Activated T-helper 1 cell treated with Interleukin-2 at 50 U/mL for 16 hours (primary cell): ENCODE measurements at places on chromosomes 5 and 9.

- DNase-seq: no peak
Measured at GRCh38 chr9:72907421-72907820, 45.4 kb downstream of the ALDH1A1 start.

DNA sequence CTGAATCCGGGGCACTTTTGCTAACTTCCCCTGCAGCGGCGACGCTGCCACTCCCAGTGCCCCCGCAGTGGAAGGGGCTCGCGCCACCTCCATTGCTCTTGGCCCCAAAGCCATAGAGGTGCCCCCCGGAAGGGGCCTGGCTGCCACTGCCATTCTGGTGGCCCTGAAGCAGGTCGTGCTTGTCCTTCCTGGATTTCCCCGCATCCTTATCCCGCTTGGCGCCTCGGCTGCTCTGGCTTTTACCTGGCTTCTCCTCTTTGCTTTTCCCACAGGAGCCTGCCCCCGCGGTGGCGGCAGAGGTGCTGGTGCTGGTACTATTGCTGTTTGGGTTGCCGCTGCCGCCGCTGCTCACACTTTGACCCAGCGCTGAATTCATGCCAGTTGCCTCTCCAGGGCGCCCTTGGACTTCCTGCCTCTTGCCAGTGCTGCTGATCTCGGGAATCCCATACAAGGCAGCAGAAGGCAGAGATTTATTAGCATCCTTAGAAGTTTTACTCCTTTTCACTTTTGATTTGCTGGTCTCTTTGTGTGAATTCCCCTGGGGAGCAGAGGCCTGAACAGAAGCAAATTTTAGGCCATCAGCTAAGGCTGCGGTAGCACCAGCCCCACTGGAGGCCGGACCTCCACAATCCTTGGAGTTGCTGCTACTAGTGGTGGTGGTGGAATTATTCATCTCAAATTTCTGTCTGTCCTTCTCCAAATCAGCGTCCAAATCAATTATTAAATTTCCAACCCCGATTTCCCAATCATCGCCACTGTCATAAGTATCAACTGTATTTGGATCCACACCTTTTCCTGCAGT, 2.1 kb downstream of the ZNF608 start:
- no peak for DNase-seq

GRCh38 chr5:79712741-79713140, 23.1 kb downstream of the CMYA5 start:
- DNase-seq: no peak

DNA sequence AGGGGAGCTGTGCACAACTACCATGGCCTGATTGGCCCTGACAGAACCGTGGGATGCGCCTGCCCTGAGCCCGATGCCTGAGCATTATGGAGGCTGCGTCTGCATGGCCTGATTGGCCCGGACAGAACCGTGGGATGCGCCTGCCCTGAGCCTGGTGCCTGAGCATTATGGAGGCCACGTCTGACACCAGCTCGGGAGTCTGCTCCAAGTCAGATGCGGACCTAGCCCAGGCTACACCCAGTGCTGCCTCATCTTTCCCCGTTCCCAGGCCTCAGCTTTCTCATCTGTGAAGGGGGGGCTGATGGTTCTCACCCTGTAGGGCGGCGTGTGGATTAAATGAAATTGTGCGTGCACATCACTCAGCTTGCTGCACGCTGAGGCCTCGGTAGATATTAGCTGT, 7.3 kb downstream of the CEP72 start:
- DNase-seq: no peak

- DNase-seq: no peak
Measured at GRCh38 chr5:61866930-61867329, 439.1 kb upstream of the KIF2A start.

GRCh38 chr5:115309751-115310370, 13.4 kb upstream of the CCDC112 start:
- no peak for DNase-seq

- no peak for DNase-seq
Measured at GRCh38 chr9:22857316-22857715, 410.7 kb downstream of the DMRTA1 start.

- no peak for DNase-seq
Measured at GRCh38 chr9:97993000-97993399, 9.9 kb downstream of the ANP32B start.

- DNase-seq: no peak
Measured at GRCh38 chr9:42388146-42388690, 204.8 kb downstream of the SPATA31A6 start.

GRCh38 chr5:95686651-95687050, 3.9 kb upstream of the SPATA9 start:
- no peak for DNase-seq

DNA sequence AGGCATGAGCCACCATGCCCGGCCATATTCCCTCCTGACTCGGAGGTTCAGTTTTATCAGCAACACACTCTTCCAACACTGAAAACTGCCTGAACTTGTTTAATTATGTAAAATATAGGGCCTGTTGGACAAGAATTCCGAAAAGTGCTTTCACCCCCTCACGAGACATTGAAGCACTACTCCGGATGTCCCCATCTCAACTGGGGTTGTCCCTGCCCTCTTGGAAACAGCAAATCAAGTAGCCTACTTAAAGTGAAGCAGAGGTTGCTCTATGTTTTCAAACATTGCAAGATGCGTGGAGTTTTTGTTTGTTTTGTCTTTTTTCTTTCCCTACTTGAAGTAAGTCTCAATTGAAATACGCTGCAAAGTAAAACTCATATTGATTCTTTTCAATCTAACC, 7.6 kb downstream of the PTGER4 start:
- DNase-seq: no peak

DNA sequence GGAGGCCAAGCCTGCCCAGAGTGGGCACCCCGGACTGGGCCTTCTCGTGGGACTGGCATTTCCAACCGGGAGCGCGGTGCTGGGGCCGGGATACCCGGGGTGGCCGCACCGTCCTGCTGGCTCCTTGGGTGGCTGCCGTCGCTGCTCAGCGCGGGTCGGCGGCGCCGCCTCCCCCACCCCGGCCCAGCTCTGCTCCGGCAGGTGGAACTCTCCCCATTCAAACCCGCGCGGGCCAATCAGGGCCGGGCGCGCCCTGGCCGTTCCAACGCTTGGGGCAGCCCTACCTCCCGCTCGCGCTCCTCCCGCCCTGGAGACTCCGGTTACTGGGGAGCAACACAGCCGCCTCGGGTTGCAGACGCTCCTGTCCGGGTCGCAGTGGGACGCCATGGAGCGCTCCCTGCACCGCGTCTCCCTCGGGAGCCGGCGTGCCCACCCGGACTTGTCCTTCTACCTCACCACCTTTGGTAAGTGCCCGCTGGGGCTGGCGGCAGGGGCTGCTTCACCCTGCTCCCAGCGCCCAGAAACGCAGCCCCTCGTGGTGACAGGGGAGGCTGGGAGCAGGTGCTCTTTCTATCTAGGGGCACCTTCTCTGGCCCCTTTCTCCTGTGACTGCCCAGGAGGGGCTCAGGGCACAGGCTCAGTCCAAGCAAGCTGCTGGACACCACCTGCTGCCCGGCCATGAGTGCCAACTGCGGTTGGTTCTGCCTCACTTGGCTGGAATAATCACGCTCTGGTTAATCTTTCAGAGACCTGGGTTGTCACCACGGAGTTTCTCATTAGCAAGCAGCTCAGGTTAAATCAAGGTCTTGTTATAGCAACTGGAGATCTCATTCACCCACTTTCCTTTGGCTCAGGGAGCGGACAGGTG, at the start of gene RGS3:
Gene RGS3, plus strand, starts transcription at position 310 of the 868 bp plus-strand sequence. Its CDS starts 76 bp downstream, at position 386.
- no peak for DNase-seq

DNA sequence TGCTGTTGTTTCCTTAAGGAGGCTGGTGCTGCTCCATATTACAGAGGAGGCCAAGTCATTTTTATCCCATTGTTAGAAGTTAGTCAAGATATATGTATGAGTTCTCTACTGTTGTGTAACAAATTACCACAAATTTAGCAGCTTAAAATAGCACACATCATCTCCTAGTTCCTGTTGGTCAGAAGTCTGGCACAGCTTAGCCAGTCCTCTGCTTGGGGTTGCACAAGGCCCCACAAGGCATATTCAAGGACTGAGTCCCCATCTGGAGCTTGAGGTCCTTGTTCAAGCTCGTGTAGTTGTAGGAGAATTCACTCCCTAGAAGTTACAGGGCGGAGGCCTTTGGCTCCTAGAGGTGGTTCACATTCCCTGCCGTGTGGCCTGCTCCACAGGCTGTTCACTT, 14.7 kb downstream of the MTAP start:
- DNase-seq: no peak

- DNase-seq: no peak
Measured at GRCh38 chr5:78755822-78756429, 107.4 kb upstream of the LHFPL2 start.

- DNase-seq: no peak
Measured at GRCh38 chr5:127041571-127041970, 11.2 kb upstream of the MARCHF3 start.

DNA sequence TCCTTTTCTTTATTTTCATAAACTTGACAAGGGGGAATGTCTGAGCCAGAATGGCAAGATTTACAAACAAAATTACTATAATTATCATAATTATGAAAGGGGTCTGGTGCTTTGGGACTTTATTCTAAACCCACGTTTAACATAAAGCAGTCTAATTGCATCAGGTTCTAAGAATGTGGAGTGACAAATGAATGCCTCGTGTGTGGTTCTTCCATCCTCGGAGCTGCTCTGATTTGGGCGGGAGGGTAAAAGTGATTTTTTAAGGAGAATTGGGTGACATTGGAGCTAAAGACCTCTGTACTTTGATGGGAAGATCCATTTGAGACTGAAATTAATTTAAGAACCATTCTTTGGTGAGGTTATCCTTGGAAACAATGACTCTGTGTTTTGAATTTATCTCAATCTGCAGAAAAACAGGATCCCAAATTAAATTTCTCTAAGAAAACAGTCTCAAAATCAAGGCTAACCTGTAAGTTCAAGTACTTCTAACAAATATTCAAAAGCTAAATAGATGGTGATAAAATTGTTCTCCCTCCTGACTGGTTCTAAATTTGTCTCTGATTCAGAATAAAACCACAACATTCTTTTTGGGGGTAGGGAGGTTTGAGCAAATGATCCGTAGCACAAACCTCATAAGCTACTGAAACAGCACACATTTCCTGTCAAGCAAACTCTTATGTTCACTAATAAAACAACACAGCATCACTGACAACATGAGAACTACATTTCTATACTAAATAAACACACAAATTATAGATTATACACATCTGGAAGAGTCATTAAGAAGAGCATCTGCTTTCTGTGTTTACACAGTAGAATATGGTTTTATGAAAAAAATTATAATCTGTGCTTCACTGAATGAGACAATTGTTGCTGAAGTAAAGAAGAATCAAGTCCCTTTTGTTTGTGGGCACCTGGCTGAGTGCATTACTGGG, 85.5 kb downstream of the DCP2 start:
- DNase-seq: no peak

DNA sequence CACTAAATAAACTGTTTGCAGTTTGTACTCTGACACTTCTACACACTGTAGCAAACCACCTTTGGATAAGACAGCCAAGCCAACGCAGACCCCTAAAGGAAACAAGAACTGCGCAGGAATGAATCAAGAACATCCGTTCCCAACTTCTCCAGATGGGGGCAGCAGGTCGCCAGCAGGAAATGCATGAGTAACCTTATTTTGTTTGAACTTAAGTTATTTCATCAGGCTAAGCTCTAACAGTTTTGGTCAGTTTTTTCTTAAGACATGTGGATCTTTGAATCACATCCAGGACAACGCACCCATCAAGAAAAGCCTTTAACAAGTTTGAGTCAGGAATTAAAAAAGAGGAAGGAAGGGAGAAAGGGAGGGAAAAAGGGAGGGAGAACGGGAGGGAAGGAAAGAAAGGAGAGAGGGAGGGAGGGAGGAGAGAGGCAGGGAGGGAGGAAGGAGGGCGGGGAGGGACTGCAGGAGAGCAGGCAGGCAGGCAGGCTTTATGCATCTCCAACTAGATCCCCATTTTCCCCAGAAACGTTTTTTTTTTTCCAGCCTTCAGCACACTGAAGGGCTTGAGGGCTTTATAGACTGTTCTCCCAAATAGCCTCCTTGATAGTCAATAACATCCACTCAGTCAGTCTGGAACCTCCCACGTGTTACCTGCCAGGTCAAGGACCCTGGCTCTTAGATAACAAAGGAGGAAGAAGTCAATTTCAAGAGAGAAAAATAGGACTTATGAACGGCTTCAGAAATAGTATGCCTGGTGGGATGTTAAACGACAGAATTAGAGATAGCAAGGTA, 22.2 kb downstream of the BHMT start:
- peak; percentile 30 for DNase-seq

GRCh38 chr5:74373076-74373475, 267.5 kb downstream of the ENC1 start:
- DNase-seq: no peak

DNA sequence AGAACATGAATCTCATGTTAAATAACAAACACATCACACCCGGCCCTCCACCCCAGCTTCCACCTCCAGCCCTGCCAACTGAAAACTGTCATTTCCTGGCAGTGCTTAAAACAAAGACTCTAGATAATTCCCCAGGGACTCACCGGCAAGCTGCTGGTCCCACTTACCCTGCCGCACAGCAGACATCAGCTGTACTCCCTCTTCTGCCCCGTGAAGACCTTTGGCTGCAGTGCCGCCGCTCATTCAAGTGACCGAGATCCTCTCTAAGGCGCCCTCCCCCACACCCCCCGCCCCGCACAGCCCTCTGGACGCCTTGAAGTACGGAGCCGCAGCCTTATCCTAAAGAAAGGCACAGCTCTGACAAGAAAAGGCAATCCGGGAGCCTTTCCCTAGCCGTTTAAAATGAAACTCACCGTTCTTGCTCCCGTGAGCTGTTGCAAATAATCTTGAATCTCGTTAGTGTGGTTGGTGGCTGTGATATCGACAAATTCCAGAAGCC, 434 bp downstream of the GLRX start:
- no peak for DNase-seq

- no peak for DNase-seq
Measured at GRCh38 chr9:137355761-137356365, 53.8 kb upstream of the NRARP start.

DNA sequence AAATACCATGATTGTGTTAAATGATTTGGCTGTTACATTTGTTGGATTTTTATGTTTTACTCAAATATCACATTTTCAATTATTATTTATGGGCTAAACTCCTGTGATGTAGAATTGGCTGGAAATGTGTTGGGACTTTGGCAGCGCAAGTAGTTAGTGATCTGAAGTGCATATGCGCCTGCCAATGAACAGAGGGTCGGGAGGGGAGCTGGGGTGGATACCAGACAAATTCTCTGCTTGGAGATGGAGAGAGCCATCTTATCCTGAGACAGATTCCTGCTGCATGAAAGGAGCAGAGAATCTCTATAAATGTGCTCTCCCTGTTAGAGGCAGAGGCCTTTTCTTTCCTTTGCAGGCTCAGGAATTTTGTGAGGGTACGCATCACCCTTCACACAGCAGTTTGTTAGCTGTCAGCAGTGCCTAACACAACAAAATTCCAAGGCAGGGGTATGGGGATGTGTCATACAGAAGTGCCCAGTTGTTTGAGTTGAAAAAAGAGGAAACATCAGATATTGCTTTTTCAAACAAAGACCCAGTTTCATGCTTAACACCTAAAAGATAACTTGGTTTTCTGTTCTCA, 489.1 kb downstream of the CSNK1G3 start:
- DNase-seq: no peak

DNA sequence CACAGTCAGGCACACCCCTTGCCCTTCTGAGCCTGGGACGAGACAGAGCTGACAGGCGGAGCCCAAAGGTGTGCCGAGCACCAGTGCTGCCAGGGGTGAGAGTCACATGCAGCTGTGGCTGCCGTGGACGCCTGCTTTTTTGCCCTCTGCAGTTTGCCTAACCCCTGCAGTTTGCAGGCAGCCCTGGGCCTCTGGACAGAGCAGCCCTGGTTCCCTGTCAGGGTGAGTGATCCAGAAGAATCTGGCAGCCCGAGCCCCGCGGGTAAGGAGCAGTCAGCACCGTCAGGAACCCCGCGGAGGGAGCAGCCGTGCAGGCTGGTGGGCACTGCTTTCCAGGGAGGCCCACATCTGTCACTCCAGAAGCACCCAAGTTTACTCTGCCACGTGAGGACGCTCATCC, 30.3 kb downstream of the CEP72 start:
- DNase-seq: no peak

GRCh38 chr5:1639757-1640156, 116.0 kb upstream of the LPCAT1 start:
- no peak for DNase-seq
